Stimulated activated CD8-positive, alpha-beta memory T cell treated with anti-CD3 and anti-CD28 coated beads, Interleukin-4, amount 100 ng/mL, for 1 hour (primary cell): ENCODE measurements at places on chromosomes 1 and 21.
A peak's percentile ranks its signal among the peaks of the same experiment; 100 is the strongest.

GRCh38 chr1:47795102-47795501 lies 202.1 kb downstream of the TRABD2B start:
- DNase-seq: no peak

- DNase-seq: no peak
Observed at GRCh38 chr1:44860891-44861425, 17.9 kb upstream of the PTCH2 start.

DNA sequence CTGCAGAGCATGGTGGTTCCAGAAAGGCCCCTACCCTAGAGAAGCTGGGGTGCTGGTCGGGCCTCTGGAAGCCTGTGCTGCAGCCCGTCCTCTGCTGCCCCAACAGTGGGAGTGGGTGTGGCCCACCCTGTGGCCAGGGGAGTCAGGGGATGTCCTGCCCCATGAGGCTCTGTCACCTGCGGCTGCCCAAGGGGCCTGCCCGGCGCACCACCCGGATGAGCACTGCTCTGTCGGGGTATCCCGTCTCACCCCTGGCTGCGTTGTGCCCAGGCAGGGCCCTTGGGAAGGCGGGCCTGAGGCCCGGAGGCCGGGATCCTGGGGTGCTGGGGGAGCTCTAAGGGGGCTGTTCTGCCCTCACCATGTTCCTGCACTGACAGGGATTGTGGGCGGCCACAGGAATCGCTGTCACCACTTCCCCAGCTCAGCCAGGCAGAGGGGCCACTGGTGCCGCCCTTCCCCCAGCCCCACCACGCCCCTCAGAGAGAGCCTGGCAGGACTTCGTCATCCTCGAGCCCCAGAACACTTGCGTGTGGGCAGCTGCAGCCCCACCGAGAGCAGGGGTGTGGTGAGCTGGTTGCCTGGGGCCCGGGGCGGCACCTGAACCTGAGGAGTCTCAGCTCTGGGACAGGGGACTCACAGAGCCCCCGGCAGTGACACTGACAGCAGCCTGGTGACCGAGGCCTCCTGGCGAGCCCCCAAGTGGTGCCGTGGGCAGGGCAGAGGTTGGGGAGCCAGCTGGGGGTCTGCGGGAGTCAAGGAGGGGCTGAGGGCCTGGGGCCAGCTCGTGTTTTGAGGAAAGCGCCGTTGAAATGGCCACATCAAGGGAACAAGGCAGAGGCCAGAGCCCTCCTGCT lies 20.2 kb downstream of the PANK4 start:
- DNase-seq: no peak

GRCh38 chr1:28737307-28738132 lies 780 bp downstream of the YTHDF2 start:
- DNase-seq: peak; percentile 11

DNA sequence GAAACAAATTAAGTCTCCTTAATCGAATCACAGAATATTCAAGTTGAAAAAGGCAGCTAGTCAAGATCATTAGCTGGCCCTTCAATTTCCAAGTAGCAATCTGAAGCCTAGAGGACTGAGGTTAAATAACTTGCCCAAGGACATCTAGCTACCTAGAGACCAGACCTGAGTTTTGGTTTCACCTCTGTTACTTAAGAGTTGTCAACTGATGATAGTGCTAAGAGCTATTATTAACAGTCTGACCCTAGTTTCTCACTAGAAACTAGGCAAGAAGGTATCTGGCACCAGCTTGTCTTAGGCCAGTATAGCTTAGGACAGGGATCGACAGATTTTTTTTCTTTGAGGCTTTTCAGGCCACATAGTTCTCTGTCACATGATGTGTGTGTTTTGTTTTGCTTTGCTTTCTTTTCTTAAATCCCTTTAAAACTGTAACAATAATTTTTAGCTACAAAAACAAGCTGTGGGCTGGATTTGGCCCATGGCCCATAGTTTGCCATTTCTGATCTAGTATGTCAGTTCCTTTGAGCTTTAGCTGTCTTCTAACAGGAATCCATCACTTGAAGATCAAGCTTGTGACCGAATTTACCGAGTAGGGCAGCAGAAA lies 23.2 kb downstream of the TRIM45 start:
- DNase-seq: no peak

DNA sequence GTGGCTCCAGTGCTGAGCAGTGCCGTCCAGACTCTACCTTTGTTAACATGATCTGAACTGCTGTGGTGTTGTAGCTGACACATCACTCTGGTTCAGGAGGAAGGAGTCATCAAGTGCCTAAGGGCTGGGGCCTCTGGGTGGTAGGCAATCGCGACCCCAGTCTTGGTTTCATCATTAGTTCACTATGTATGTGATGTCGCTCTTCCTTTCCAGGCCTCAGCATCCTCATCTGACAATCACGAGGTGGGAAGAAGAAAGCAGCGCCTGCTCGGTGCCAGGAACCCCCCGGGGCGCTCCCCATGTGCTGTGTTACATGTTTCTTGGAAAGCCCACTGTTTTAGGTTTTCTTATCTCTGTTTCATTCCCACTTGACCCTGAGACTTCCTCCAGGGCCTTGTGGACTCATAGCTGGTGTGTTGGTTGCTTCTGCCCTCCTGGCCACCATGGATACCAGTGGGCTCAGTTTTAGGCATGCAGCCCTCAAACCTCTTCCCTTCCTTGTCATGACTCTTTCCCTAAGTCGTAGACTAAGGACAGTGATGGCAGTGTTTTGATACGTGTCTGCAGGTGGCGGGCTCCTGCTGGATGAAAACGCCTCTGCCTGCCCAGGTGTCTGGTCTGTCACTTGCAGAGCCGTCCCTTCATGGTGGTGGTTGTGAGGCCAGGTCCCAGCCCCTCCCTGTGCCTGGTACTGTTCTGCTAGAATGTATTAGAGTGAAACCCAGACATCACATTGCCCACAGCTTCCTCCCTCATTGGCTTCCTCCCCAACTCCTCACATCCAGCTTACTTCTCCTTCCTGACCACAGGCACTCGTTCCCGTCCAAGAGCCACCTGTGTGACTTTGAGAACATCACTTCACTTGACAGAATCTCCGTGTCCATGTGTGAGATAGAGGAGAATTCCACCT lies 17.2 kb upstream of the FOXO6 start:
- DNase-seq: no peak

GRCh38 chr1:171142416-171143385 lies 42.4 kb upstream of the FMO2 start:
- no peak for DNase-seq

GRCh38 chr1:21906173-21907078 lies 30.7 kb downstream of the HSPG2 start:
- no peak for DNase-seq

GRCh38 chr1:175067362-175068106 lies at the start of gene TNN:
Gene TNN (plus strand): TSS chr1:175067833. CDS start chr1:175077419, 9,586 bp downstream.
- no peak for DNase-seq

- no peak for DNase-seq
Observed at GRCh38 chr1:39788426-39788757, 273 bp downstream of the BMP8B start.

GRCh38 chr1:42037161-42037560 lies 116.0 kb upstream of the GUCA2B start:
- no peak for DNase-seq

DNA sequence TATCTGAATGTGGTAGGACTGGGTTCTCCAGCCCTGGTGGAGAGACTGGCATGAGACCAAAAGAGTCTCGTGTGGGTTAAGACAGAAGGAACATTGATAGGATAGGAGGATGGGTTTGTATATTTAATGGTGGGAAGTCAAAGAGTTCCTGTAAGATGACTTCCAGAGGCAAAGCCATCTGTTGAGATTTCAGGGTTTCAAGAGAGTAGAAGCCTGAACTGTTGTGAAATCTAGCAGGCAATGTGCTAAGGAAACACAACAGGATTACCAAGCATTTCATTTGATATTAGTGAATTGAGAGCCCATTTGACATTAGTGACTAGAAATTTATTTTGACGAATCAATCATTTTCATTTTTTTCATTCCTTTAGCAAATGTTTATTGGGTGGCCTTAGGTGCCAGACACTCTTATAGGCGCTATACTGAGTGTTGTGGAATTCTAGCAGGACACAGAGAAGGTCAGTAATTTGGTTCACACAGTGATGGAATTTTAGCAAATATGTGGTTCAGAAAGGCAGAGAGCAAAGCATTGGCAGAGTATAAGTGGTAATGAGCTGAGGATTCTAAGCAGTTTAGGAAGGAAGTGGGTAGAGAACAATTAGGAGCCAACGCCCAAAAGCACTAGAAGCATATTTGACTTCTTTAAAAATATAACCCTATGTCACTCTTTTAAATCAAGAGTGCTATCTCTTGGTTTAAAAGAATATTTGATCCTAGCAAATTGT lies 149.3 kb downstream of the AK5 start:
- no peak for DNase-seq

DNA sequence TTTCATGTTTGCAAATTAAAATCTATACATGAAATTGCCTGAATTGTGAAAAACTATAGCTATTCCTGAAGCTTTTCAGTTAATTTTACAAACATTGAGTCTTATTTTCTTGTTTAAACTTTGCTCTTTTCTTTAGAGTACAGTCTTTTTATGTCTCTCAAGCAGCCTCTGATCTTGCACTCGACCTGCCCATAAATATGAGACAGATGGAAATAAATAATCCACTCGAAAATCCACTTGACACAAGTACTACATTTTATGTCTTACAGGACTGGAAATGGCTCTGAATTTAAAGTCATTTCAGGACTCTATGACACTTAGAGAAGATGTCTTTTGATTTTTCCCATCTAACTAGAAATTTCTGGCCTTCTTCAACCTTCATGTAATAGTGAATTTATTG lies 283.8 kb downstream of the USP25 start:
- DNase-seq: no peak

DNA sequence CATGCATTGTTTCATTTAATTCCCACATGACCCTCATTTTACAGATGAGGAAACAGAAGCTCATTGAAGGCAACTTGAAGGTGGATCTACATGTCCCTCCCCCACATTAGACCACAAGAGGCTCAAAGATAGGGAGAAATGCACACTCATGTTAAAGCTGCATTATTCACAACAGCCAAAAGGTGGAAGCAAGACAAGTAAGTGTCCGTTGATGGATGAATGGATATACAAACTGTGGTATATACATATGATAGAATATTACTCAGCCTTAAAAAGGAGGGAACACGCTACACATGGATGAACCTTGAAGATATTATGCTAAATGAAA lies 149.7 kb upstream of the JUN start:
- DNase-seq: no peak

- DNase-seq: no peak
Observed at GRCh38 chr21:15935530-15935929, 205.7 kb downstream of the USP25 start.

DNA sequence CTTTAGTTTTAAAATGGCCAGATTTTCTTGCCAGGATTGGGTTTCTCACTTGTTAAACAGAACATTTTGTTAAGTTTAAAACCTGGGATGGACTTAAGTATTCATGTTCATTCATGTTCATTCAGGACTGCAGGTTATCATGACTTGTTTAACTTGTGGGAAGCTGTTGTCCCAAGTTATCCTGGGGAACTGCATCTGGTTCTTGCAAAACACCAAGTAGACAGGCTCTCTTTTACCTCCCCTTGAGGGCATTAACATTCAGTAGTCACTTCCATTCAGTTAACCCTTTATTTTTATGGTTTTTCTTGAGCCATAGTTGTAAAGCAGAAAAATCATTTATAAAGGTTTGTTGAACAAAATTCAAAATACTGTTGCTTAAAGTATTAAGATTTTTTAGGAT lies 8.1 kb downstream of the SOD1 start:
- no peak for DNase-seq

GRCh38 chr1:225877580-225877979 lies 4.6 kb downstream of the TMEM63A start:
- no peak for DNase-seq

DNA sequence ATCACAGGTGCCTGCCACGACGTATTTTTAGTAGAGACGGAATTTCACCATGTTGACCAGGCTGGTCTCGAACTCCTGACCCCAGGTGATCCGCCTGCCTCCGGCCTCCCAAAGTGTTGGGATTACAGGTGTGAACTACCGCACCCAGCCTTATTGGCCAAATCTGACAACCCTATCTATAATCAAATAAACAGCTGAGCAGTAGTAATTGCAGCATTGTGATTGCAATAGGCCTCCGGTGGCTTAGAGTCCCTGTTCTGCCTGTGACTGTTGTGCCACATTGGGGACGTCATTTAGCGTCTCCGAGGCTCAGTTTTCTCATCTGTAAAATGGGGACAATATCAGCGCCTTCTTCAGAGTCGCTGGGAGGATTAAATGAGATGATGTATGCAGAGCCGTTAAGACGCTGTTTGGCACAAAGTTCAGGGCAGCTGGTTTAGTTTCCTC lies 569 bp upstream of the CAPN2 start:
- DNase-seq: no peak

DNA sequence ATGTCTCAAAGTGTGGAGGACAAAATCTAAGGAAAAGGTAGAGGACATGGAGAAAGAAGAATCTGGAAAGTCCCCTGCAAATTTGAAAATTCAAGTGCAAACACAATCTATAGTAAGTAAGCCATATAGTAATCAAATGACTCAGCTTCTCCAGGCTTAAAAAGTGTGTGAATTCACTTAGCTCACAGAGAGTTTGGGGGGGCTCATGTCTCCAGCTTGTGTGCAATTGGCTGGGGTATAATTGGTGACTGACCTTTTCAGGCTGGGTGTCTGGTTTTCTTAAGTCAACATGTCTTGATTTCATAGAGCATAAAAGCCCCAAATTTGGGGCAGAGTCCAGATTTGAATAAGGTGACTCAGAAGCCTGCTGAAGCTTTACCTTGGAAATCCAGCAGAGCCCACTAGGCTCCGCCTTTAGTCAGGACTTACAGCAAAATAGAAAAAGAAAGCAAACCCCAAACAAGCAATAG lies 8.6 kb downstream of the CLDN14 start:
- DNase-seq: no peak

GRCh38 chr1:221743416-221744208 lies 1.7 kb upstream of the DUSP10 start:
- no peak for DNase-seq

DNA sequence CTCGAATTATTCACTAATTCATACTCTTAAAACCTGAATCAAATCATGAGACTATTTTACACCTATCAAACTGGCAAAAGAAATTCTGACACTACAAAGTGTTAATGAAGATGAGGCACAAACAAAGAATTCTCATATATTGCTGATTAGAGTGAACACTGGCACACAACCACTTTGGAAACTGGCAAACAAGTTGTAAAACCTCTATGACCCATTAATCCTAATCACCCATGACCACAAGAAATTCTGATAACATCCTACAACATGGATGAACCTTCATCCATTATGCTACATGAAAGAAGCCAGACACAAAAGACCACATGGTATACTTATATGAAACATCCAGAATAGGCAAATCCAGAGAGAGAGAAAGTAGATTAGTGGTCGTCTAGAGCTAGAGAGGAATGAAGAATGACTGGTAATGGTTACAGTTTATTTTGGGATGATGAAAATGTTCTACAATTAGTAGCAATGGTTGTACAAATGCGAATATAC lies 8.5 kb downstream of the GPBP1L1 start:
- DNase-seq: no peak

GRCh38 chr1:38273196-38273804 lies 226.7 kb upstream of the POU3F1 start:
- DNase-seq: no peak

DNA sequence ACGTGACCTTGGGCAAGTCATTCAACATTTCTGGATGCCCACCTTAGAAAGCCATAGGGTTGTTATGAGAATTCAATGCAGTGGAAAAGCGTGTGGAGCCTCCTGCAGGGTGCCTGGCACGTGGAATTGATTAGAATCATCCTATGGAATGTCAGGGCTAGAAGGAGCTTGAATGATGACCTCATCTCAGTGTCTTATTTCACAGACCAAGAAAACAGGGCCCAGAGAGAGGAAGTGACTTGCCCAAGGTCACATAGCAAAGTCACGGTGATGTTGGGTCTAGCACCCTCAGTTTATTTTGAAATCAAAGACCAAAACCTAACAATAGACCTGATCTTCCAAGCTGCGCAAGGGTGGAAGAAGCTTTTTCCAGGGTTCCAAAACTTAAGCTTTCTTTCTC lies 6.0 kb downstream of the TRABD2B start:
- no peak for DNase-seq
